ENCODE measurements at places on chromosomes 4 and X. TPM values are rescaled to one million over a fixed set of nuclear protein-coding genes. Genes with fewer than 3 reads are reported as not detected.

Gene NEUROG2
- total RNA-seq: not detected

Gene GC
- total RNA-seq: not detected

Gene FMR1NB
- total RNA-seq: not detected

Gene DNAAF6
- not detected for total RNA-seq

Gene CITED1
- total RNA-seq: not detected

Gene TLR1
- 3.5 TPM for total RNA-seq

Gene CDS1
- total RNA-seq: 1.3 TPM

Gene MAMLD1
- 1.8 TPM for total RNA-seq

Gene SPANXD
- not detected for total RNA-seq

Gene UGT2B15
- total RNA-seq: not detected

Gene C4orf51
- total RNA-seq: not detected

Gene MEPE
- not detected for total RNA-seq

Gene SUPT20HL1
- total RNA-seq: not detected

Gene AMTN
- not detected for total RNA-seq

Gene ZCCHC18
- 0.99 TPM for total RNA-seq

Gene MAGEA1
- total RNA-seq: not detected

Gene USP17L27
- total RNA-seq: not detected

Gene PPP2R2C
- total RNA-seq: 9.7 TPM

Gene AKAP4
- total RNA-seq: not detected

Gene PHEX
- total RNA-seq: 0.03 TPM

Gene RAB9B
- total RNA-seq: 29.3 TPM

Gene MAPK10
- total RNA-seq: 4.0 TPM

Gene GJB1
- not detected for total RNA-seq

Gene C4orf33
- total RNA-seq: 4.7 TPM

Gene ZNF157
- total RNA-seq: not detected

Gene OTC
- total RNA-seq: 0.58 TPM

Gene GRID2
- total RNA-seq: not detected

Gene CXCL1
- 0.55 TPM for total RNA-seq

Gene FAM241A
- total RNA-seq: 7.6 TPM

Gene PLAC8
- total RNA-seq: 1.5 TPM

Gene RPA4
- not detected for total RNA-seq

Gene TMEM255A
- total RNA-seq: 0.38 TPM
